ENCODE measurements at places on chromosomes 16 and 17.
A peak's percentile ranks its signal among the peaks of the same experiment; 100 is the strongest.

GRCh38 chr16:12421688-12422087 is 382.0 kb downstream of the CPPED1 start:
- no peak for DNase-seq

GRCh38 chr17:7011942-7012254 is 526 bp upstream of the RNASEK start:
- no peak for DNase-seq

DNA sequence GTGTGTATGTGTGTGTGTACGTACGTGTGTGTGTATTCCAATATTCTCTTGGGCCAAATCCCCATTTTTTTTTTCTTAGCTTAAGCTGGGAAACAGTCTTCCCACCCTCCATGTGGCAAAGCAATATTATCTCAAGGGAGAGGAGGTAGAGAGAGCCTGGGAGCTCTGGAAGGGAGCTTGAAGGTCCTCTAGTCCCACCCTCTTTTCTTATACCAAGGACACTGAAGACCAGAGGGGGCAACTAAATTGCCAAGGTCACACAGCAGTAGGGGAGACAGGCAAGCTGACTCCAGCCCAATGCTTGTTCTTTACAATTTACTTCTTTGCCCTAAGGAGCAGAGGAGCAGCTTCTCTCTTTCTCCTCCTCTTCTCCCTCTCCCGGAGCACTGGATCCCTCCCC is 6.8 kb downstream of the SRCIN1 start:
- no peak for DNase-seq

GRCh38 chr17:63316100-63316499 is 130.0 kb downstream of the CYB561 start:
- DNase-seq: no peak

DNA sequence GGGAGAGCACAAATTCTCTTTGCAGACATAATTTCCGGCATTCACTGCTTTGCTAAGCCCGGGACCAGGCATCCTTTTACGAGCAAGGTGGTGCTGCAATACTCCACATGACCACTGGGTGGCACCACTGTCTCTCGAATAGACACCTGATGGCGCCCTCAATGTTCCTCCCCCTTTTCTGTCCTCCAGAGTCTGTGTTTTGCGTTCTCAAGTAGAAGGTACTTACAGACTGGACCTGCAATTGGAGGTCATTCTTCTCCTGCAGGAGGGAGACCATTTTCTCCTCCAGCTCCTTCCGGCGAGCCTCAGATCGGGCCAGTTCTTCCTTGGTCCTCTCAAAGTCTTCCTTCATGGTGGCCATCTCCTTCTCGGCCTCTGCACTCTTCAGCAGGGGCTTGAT is 45.2 kb downstream of the MYH13 start:
- DNase-seq: peak; percentile 58

- no peak for DNase-seq
Observed at GRCh38 chr17:61126473-61127249, 273.0 kb upstream of the TBX2 start.

Data from stimulated activated CD4-positive, alpha-beta T cell treated with anti-CD3 and anti-CD28 coated beads, Interleukin-15, amount 100 ng/mL, for 48 hours (primary cell).